Left ventricle myocardium inferior (tissue), 1 donor: ENCODE measurements at places on chromosomes 2 and 18. TPM values are rescaled to one million over a fixed set of nuclear protein-coding genes. Genes with fewer than 3 reads are reported as not detected.

The CETN1 gene
- not detected for total RNA-seq

The THSD7B gene
- total RNA-seq: 0.22 TPM

The IRS1 gene
- total RNA-seq: 17.8 TPM

The PRPF40A gene
- 33.8 TPM for total RNA-seq

- H3K27me3 ChIP-seq: peaks cover 81% of the 10 kb centered on the region
- no peaks in the 10 kb centered on the region for H3K36me3 ChIP-seq
- no peak overlapping the region for H3K27ac ChIP-seq
- H3K4me1 ChIP-seq: no peaks in the 10 kb centered on the region
- peak overlapping the region; percentile 32 for H3K4me3 ChIP-seq
These were observed 21.6 kb downstream of the TRPM8 start for GRCh38 chr2:233938676-233939370.

DNA sequence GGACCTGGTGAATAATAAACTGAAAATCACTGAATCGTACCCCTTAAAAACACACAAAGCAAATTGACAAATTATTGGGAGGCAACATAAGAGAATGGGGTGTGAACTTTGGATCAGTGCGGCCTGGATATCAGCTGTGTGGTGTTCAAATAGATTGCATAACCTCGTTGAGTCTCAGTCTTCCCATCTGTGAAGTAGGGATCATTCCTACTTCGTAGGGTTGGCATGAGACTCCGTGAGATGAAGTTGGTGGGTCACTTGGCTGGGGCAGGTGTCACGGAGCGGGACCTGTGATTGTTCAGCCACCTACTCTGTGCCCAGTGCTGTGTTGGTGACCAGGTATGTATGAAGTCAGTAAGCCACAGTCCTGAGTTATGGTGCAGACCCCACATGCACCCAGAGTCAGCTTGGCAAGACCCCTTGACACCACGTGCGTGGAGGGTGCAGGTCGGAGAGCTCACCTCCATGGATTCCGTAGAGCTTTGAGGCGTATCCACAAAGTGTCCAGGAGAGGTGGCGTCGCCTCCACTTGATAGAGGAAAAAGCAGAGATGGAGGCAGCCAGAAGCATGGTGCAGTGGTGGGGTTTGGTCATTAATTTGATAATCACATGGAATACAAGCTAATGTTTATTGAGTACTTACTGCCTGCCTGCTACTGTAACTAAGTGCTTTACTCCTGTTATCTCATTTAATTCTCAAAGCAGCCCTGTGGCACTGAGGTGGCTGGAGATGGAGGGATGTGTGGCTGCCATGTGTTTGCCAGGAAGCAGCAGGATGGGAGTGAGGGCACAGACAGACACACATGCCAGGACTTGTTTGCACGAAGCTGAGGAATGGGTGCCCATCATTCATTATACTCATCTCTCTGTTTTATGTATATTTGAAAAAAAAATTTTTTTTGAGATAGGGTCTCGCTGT, 35.8 kb downstream of the HPCAL1 start:
- H3K27ac ChIP-seq: no peak overlapping the region
- peaks cover 12% of the 10 kb centered on the region for H3K36me3 ChIP-seq
- no peak for DNase-seq
- peaks cover 15% of the 10 kb centered on the region for H3K4me1 ChIP-seq
- H3K27me3 ChIP-seq: no peaks in the 10 kb centered on the region

- DNase-seq: no peak
- H3K27me3 ChIP-seq: peaks cover 7% of the 10 kb centered on the region
- no peaks in the 10 kb centered on the region for H3K36me3 ChIP-seq
- H3K4me1 ChIP-seq: no peaks in the 10 kb centered on the region
- H3K27ac ChIP-seq: no peak overlapping the region
These were observed 114.8 kb downstream of the ATL2 start for GRCh38 chr2:38262069-38262871.

GRCh38 chr2:207801259-207801658, 31.6 kb upstream of the FZD5 start:
- no peak for DNase-seq
- no peak overlapping the region for H3K27ac ChIP-seq
- H3K27me3 ChIP-seq: no peaks in the 10 kb centered on the region
- no peaks in the 10 kb centered on the region for H3K36me3 ChIP-seq
- H3K4me1 ChIP-seq: peaks cover 10% of the 10 kb centered on the region
- H3K4me3 ChIP-seq: no peak overlapping the region

GRCh38 chr2:182245963-182246362, 180.9 kb downstream of the PDE1A start:
- no peaks in the 10 kb centered on the region for H3K36me3 ChIP-seq
- no peak overlapping the region for H3K27ac ChIP-seq

DNA sequence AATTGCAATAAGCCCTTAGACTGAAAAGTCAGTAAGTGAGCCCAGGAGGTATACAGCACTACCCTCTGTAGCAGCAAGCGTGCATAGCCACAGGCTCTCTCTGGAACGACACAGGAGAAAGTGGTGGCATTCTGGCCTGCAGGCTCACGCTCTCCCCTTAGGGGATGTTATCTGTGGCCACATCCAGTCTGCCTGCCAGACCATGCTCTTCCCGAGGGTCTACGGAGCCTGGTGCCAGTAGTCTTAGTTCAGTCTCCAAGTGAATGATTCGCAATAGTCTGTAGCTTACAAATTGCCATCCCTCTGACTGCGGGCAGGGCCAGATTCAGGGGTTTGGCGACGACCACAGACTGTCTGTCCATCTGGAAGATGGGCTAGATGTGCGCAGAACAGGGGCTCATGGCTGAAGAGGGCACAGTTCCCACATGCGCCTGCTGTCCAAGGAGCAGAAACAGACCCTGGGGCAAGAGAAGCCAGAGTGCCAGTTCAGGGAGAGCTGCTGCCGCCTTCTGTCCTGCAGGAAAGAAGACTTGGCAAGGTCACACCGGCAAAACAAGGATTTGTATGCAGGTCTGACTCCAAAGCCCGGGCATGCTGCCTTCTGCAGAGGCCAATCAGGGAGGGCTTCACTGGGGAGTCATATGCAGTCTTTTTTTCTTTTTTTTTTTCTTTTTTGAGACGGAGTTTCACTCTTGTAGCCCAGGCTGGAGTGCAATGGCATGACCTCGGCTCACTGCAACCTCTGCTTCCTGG, 3.5 kb upstream of the KLF11 start:
- H3K4me3 ChIP-seq: no peak overlapping the region
- no peak for DNase-seq
- no peaks in the 10 kb centered on the region for H3K36me3 ChIP-seq
- no peaks in the 10 kb centered on the region for H3K27me3 ChIP-seq
- peaks cover 89% of the 10 kb centered on the region for H3K4me1 ChIP-seq
- peak overlapping the region; percentile 100 for H3K27ac ChIP-seq

DNA sequence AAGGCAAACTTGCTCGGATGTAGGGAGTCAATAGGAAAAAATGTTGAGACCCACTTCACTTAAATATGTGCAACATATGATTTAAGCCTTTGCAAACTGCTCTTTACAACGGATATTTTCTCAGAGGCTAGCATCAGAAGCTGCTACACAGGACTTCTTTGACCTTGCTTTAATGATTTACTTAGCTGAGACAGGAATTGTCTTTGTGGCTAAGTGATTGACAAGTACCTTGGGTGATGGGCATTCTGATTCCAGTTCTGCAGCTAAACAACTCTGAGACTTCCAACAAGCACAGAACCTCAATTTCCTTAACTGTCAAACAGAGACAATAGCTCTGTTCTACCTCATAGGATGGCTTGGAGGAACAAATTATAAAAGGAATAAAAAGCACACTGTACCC, 150.2 kb downstream of the NCKAP5 start:
- peaks cover 53% of the 10 kb centered on the region for H3K4me1 ChIP-seq
- H3K4me3 ChIP-seq: no peak overlapping the region
- H3K36me3 ChIP-seq: no peaks in the 10 kb centered on the region
- DNase-seq: no peak
- H3K27ac ChIP-seq: no peak overlapping the region
- no peaks in the 10 kb centered on the region for H3K27me3 ChIP-seq

DNA sequence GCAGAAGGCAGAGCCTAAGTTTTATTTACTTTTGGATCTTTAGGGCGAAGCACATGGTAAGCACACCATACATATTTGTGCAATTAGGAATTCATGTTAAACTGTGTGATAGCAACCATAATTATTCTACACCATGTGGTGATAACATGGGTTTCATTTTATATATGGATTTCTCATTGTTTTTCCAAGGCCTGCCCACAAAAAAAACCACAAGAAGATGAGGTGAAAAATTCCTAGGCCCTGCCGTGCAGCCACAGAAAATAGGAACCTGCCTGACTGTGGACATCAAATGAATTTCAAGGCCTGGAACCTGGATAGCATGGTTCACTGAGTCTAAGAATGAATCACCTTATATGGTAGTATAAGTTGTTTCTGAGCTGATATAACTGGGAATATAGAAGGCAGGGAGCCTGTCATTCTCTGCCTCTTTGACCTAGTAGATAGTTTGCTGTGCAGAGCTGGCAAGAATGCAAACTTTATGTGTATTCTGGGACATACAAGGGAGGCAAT, 22.4 kb upstream of the SSB start:
- no peak for DNase-seq
- no peak overlapping the region for H3K4me3 ChIP-seq
- H3K36me3 ChIP-seq: no peaks in the 10 kb centered on the region
- H3K4me1 ChIP-seq: no peaks in the 10 kb centered on the region

DNA sequence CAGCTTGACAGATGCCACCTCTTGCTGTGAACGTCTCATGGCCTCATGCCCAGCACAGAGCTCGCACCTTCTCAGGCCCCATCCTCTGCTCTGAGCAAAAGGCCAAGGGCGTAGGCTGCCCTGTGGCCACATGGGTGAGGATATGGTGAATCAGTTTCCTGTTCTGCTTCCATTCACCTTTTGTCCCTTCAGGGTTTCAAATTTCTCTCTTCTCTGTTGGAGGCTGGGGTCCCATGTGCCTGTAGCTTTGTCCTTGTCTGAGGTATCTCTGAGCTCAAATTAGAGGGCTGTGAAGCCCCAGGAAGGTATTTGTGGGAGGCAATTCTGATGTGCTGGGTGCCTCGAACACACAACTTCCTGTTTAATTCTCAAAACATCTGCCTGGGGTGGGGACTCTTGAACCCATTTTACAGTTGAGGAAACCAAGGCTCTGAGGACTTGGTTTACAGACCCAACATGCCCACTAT, 29.0 kb downstream of the ZAP70 start:
- H3K4me3 ChIP-seq: no peak overlapping the region
- peak; percentile 44 for DNase-seq
- H3K4me1 ChIP-seq: peaks cover 21% of the 10 kb centered on the region
- H3K27me3 ChIP-seq: no peaks in the 10 kb centered on the region
- H3K36me3 ChIP-seq: no peaks in the 10 kb centered on the region
- H3K27ac ChIP-seq: peak overlapping the region; percentile 14

GRCh38 chr2:30580391-30580790, 133.3 kb downstream of the LCLAT1 start:
- no peaks in the 10 kb centered on the region for H3K36me3 ChIP-seq
- no peak overlapping the region for H3K27ac ChIP-seq
- peaks cover 44% of the 10 kb centered on the region for H3K4me1 ChIP-seq

DNA sequence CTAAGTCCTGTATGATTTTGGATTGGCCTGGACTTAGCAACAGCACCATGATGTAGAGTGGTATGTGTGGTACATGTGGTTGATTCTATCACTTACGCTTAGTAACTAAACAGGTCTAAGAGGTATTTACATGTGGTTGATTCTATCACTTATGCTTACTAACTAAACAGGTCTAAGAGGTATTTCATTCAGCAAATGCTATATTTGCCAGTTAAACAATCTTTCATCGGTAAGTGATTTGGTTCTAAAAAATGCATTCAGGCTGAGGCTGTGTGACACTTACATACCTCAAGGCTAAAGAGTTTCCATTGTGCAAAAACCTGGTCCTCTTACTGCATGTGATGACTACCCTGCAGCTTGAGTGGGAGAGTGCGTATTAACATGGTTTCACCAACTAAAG, 13.1 kb downstream of the EIF4E2 start:
- H3K36me3 ChIP-seq: peaks cover 95% of the 10 kb centered on the region
- no peak for DNase-seq
- peaks cover 18% of the 10 kb centered on the region for H3K4me1 ChIP-seq
- H3K27ac ChIP-seq: no peak overlapping the region
- H3K27me3 ChIP-seq: no peaks in the 10 kb centered on the region

GRCh38 chr2:128781585-128782385, 463.1 kb upstream of the HS6ST1 start:
- H3K4me3 ChIP-seq: no peak overlapping the region
- H3K27me3 ChIP-seq: peaks cover 14% of the 10 kb centered on the region
- no peak overlapping the region for H3K27ac ChIP-seq
- H3K36me3 ChIP-seq: no peaks in the 10 kb centered on the region
- no peak for DNase-seq
- no peaks in the 10 kb centered on the region for H3K4me1 ChIP-seq

DNA sequence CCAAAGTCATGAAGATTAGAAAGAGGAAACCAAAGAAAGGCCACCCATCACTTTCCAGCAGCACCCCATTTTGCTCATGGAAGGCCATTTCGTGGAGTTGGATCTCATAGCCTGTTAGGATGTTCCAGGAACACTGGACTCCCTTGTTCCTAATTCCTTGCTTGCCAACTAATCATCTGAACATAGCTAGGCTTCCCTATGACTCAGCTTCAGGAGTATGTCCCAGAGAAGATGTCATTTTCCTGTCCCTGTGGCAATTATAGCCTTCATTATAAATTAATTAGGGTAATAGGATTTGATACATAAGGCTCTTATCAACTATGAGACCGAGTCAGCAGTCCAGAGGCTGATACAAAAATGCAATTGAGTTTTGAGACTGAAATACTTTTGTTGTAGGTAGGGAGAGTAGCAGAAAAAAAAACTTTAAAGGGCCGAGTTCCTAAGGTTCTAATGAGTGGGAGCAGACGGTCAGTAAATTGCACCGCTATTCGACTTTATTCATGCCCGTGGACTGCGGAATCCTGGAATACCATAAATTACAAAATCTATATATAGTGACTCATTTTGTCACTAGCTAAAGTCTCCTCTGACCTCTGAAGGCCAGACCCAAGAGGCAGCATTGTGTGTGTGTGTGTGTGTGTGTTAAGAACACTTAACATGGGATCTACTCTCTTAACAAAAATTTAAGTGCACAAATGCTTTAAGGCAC, 311.8 kb downstream of the FBXO15 start:
- no peaks in the 10 kb centered on the region for H3K36me3 ChIP-seq
- H3K27me3 ChIP-seq: peaks cover 24% of the 10 kb centered on the region
- no peak overlapping the region for H3K4me3 ChIP-seq

DNA sequence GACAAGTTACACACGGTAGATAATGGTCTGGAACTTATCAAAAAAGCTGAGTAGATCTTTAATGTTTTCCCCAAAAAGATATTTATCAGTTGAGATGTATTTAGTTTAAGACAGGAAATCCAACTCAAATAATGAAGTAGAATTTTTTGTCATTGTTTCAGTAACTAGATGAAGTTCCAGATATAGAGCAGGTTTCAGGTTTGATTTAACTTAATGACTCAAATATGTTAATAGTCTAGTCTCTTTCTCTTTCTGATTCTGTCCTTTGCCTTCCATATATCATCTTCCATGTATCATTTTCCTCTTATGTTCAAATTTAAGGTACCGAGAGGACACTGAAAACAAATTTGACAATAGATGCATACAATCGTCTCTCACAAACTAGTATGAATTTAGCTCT, 23.6 kb upstream of the DOCK10 start:
- no peak for DNase-seq
- no peaks in the 10 kb centered on the region for H3K36me3 ChIP-seq
- H3K27me3 ChIP-seq: no peaks in the 10 kb centered on the region
- H3K27ac ChIP-seq: no peak overlapping the region
- no peaks in the 10 kb centered on the region for H3K4me1 ChIP-seq
